ENCODE measurements at places on chromosomes 7 and 10.

DNA sequence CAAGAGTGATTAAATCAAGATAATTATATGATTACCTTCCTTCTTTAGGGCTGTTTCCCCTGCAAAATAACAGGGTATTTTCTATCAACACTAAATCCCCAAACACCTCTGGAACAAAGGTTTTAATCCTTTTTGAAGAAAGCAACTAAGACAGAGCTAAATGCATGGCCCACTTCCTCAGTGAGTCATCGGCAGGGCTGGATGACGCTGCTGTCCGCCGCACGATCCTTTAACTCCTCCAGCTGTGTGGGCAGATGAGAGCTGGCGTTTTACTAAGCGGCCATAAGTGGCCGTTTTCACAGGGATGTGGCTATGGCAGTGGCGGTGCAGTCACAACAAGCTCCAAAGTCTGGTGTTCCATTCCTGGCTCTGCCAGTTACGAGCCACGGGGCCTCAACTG lies 76.0 kb upstream of the C1QL3 start:
- no peak for DNase-seq

GRCh38 chr7:129553899-129554461 lies 51.6 kb downstream of the SMKR1 start:
- DNase-seq: no peak

DNA sequence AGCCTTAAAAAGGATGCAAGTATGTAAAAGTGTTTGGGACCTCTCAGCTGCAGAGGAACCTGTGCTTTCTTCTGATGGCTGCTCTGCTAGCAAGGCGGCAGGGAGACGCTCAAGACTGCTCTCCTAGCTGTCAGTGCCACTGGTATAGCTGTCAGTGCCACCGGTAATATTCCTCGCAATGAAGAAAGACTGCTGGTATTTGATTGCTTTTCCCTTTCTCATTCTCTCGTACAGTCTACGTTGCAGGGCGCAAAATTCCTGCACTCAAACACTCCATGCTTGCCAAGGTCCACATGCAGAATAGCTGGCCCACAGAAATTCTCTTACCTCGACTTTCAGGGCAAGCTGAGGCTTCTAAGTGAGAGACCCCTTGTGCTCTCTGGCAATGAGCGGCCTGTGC lies 432.6 kb upstream of the KLF6 start:
- DNase-seq: no peak

GRCh38 chr7:128454808-128455542 lies 703 bp upstream of the HILPDA start:
- DNase-seq: no peak

GRCh38 chr10:43749940-43750552 lies 101.4 kb upstream of the ZNF32 start:
- no peak for DNase-seq

DNA sequence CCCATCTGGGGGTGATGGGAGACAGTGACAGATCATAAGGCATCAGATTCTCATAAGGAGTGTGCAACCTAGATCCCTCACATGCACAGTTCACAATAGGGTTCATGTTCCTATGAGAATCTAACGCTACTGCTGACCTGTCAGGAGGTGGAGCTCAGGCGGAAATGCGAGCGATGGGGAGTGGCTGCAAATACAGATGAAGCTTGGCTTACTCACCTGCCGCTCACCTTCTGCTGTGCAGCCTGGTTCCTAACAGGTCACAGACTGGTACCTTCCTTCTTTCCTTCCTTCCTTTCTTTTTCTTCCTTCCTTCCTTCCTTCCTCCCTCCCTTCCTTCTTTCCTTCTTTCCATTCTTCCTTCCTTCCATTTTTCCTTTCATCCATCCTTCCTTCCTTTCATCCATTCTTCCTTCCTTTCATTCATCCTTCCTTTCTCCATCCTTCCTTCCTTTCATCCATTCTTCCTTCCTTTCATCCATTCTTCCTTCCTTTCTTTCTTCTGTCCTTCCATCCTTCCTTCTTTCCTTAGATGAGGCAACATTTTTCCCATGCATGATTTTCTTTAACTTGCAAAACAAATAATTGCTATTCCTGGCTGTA lies 370.0 kb upstream of the AUTS2 start:
- DNase-seq: no peak

GRCh38 chr7:46393142-46393541 lies 472.1 kb upstream of the IGFBP3 start:
- DNase-seq: no peak

DNA sequence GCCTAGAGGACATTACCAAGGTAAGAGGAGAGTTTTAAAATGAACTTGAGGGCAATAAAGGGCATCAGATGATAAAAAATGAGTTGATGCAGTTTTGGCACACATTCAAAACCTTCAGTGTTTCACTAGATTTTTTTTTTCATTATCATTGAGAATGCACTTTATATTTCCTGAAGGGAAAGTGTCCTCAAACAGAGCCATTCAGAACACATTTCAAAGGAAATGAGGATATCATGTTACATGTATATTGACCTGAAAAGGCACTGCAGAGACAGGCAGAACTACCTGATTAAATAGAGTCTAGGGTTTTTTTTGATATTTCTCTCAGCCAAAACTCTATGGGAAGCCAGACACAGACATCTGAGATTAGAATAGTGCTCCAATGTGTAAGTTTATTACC lies 454.0 kb downstream of the NEBL start:
- no peak for DNase-seq

GRCh38 chr7:23105086-23105643 lies 420 bp upstream of the KLHL7 start:
- no peak for DNase-seq

Measured in omental fat pad (tissue), 4 donors.